ENCODE measurements at places on chromosomes 13 and 19.

GRCh38 chr13:43528992-43529391, 257.8 kb downstream of the ENOX1 start:
- no peak for DNase-seq

GRCh38 chr13:40124633-40125015, 469.2 kb downstream of the COG6 start:
- DNase-seq: no peak

DNA sequence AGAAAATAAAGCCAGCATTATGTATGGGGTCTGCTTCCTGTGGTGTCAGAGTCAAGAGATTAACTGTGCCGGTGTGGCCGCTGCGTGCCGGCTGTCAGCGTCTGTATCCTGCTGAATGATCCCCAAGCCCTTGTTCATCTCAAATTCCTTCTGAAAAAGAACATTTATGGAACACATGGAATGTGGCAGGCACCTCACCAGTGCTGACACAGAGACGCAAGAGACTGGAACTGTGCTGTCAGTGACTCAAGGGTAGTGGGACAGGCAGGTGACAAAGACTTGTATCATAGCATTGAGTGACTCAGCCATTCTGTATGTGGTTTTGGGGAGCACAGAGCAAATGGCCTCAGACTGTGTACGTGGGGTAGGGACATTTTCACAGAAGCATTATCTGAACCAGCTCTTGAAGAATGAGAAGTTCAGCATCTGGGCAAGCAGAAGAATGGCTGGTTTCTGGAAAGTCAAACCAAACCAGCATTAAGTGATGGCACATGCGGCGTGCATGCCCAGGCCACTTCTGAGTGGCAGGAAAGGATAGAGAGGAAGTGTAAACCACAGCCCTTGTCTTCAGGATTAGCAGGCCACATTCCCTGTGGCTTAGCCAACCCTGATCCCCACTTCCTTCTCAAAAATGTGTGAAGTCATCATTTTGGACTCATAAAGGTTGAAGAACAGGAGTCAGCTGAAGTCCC, 54.0 kb upstream of the IRS2 start:
- DNase-seq: no peak

- DNase-seq: no peak
Observed at GRCh38 chr13:44243198-44243857, 130.3 kb upstream of the SERP2 start.

GRCh38 chr13:98921786-98922185, 56.1 kb downstream of the DOCK9 start:
- DNase-seq: no peak

DNA sequence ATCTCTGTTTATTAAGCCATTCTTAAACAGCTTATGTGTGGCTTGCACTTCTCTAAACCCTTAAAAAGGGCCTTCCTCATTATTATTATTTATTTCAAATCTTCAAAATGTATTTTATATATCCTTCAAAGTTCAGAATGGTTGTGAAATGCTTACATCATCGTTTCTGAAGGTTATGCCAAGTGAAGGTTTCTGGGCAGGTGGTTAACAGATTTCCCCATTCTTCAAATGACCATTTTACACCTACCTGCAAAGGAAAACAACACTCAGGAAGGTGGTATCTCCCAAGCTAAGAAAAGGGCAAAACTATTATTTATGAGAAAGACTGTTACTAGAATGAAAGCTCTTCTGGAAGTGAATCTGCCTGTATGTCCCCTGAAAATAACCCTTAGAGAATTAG, 191.6 kb downstream of the SHISA2 start:
- no peak for DNase-seq

DNA sequence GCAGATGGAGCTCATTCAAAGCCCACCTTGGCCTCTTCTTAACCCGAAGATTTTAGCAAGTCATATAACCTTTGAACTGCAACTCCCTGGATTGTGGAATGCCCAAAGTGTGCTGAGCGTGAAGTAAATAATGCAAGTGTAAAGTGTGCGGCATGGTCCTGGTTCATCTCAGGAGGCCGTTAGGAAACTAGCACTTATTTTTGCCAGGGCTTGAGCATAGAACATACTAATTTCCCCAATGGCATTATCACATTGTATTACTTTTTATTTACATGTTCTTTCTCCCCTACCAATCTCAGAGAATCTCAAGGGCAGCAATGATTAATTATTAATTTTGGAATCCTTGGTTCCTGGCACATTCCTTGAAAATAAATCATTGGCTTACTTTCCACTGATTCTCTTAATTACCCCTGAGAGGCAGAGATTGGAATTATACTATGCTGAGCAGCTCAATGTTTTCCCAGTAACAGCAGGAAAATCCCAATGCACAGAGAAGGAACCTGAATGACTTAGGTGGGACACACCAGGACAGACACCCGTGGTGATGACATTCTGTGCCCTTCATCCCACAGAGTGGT, 128.8 kb upstream of the GJB6 start:
- DNase-seq: no peak

Measured in NCI-H2029 treated with DMSO at 0.1 percent for 48 hours (cell line).